ENCODE measurements at places on chromosomes 6 and 20. TPM values are rescaled to one million over a fixed set of nuclear protein-coding genes. Genes with fewer than 3 reads are reported as not detected.

The RSPO3 gene
- total RNA-seq: 3.4 TPM

The SIRPA gene
- 53.4 TPM for total RNA-seq

The SLC22A2 gene
- 1.4 TPM for total RNA-seq

The C4A gene
- total RNA-seq: 179 TPM

- DNase-seq: no peak
Measured at GRCh38 chr6:53172468-53172803, 23.8 kb upstream of the GCM1 start.

DNA sequence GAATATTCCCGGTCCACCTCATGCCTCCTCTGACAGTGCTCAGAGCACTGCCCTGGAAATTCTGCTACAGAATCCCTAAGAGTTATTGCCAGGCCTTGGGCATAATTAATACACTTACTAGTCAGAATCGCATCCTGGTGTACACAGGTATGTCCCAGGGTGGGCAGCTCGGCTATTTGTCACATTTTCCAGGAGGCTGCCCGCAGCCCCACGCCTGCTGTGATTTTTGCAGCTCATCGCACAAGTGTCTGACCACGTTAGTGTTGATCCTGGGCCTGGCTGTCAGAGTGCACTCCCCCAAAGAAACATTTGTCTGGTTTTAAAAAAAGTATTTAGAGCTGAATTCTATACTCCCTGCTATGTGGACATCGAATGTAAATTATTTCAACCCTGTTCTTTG, 105.4 kb downstream of the CD83 start:
- no peak for DNase-seq

DNA sequence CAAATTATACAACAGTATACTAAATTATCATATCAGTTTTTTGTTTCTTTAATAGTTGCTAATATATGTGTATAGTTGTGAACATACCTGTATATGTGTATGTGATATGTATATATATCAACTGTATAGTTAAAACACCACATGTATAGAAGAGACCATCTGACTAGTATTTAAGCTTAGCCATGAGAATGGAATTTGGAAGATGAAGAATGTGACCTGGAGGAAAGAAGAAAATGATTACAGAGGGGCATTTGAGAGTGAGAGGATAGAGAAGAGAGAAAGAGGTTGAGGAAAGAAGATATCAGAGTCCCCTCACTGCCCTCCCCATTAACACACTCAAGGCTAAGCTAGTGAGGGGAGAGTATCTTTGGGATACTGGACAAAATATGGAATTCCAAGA, 335.9 kb downstream of the BCKDHB start:
- DNase-seq: no peak

DNA sequence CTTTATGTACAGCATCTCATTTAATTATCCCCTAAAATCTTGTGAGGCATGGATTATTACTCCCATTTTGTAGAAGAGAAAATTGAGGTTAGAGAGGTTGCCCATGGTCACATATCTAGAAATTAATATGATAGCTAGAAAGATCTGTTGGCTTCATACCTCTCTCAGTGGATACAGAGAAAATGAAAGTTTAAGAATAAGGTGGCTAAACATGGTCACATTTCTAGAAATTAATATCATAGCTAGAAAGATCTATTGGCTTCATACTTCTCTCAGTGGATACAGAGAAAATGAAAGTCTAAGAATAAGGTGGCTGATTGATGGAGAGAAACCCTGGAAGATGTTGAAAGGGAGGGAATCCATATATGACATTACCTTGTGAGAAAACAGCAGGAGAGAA, 260.7 kb upstream of the MAN1A1 start:
- no peak for DNase-seq

- DNase-seq: no peak
Measured at GRCh38 chr20:64092258-64093012, 8.2 kb upstream of the LKAAEAR1 start.

DNA sequence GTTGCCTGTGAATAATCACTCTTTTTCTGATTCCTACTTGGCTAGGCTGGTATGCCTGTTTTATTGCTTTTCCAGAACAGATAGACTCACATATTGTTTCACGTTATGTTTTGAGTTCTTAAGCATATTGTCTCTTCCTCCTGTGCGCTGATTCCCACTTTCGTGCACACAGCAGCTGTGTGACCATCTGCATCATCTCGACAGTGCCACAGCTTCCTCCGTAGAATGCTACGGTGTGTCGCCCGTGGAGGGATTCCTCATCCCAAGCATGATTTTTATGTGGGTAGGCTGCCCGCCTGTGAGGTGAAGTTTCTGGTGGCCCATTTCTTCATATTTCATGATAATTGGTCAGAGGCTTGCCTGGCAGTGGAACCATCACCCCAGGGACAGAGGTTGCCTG, 31.8 kb downstream of the PLCB4 start:
- no peak for DNase-seq

- DNase-seq: no peak
Measured at GRCh38 chr6:118594877-118595276, 46.8 kb downstream of the PLN start.

DNA sequence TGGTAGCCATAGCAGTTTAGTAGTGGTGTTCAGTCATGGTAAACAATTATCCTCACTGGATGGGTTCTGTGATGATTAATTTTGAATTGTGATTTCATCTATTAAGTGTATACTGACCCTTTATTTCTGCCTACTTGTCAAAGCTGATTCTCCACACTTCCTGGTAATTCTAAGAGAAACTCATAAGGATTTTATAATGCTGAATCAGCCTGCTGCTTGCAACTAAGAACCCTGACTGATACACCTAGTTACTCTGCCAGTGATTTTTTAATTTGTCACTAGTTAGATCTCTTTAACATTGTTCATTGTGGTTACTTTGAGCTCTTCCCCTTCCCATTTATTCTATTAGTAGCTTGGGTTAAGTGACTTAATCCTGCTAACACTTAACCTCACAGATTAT, 8.6 kb downstream of the CDC40 start:
- no peak for DNase-seq

GRCh38 chr20:10115021-10115420, 80.2 kb downstream of the ANKEF1 start:
- no peak for DNase-seq
